Thymus (tissue), 14 donors: ENCODE measurements at places on chromosomes 7 and 10.

- H3K4me3 ChIP-seq, result no peak overlapping the region
- H3K36me3 ChIP-seq, result no peaks in the 10 kb centered on the region
Measured at GRCh38 chr10:13414855-13415254, 66.8 kb upstream of the SEPHS1 start.

DNA sequence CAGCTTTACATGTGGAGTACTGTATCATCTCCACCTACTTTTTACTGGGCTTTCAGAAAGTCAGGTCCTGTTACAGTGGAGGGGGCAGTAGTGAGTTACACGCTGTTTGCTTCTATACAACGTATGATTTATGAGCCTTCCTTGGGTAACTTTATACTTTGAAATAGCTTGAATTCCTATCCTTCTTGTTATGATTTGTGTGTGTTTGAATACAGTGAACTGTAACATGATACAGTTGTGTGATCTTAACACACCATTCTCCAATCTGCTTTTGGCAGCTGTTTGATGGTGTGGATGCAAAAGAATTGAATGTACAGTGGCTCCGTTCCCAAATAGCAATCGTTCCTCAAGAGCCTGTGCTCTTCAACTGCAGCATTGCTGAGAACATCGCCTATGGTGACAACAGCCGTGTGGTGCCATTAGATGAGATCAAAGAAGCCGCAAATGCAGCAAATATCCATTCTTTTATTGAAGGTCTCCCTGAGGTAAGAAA, 41.7 kb downstream of the SP8 start:
- no peak for DNase-seq
- no peak overlapping the region for H3K4me3 ChIP-seq
- no peaks in the 10 kb centered on the region for H3K36me3 ChIP-seq
- H3K27me3 ChIP-seq, result no peaks in the 10 kb centered on the region
- no peak overlapping the region for H3K27ac ChIP-seq

GRCh38 chr10:67114945-67115344, 189.1 kb downstream of the LRRTM3 start:
- H3K27ac ChIP-seq, result no peak overlapping the region
- H3K27me3 ChIP-seq, result no peaks in the 10 kb centered on the region
- H3K36me3 ChIP-seq, result no peaks in the 10 kb centered on the region
- no peaks in the 10 kb centered on the region for H3K4me1 ChIP-seq

DNA sequence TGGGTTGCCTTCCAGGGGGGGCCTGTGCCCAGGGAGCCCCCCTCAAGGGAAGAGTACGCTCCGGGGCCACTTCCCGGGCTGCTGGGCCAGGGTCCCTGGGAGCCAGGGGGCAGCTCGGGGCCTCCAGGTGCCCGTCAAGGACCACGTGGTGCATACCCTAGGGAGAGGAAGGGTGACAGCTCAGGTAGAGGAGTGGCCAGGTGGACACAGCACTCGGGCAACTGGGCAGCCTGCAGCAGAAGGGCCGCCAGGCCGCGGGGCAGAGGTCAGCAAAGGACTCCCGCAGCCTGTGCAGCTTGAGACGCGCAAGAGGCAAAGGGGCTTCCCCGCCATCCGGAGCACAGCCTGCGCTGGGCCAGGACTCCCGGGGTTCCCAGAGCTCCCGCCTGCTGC, 26.4 kb downstream of the AP5Z1 start:
- H3K27ac ChIP-seq, result no peak overlapping the region
- H3K27me3 ChIP-seq, result peaks cover 16% of the 10 kb centered on the region
- no peak overlapping the region for H3K4me3 ChIP-seq

- no peaks in the 10 kb centered on the region for H3K36me3 ChIP-seq
- DNase-seq, result no peak
- H3K27ac ChIP-seq, result no peak overlapping the region
- no peaks in the 10 kb centered on the region for H3K27me3 ChIP-seq
- no peaks in the 10 kb centered on the region for H3K4me1 ChIP-seq
Measured at GRCh38 chr10:50229460-50229859, 21.9 kb downstream of the ASAH2 start.

GRCh38 chr7:94064541-94065191, 60.5 kb upstream of the BET1 start:
- H3K36me3 ChIP-seq, result no peaks in the 10 kb centered on the region
- no peak overlapping the region for H3K27ac ChIP-seq
- no peaks in the 10 kb centered on the region for H3K27me3 ChIP-seq
- DNase-seq, result no peak
- no peak overlapping the region for H3K4me3 ChIP-seq
- H3K4me1 ChIP-seq, result no peaks in the 10 kb centered on the region

DNA sequence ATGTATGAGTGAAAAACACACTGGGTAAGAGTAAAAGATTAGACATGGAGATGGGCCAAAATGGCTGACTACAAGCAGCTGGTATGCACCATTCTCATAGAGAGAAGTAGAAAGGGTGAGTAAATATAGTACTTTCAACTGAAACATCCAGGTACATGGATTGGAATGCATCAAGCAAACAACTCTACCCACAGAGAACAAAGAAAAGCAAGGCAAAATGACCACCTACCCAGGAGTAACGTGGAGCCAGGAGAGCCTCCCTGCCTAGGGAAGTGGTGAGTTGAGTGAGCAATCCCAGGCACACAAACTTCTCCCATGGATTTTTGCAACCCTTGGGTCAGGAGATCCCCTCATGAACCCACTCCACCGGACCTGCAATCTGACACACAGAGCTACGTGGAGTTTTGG, 212.8 kb downstream of the PTN start:
- no peaks in the 10 kb centered on the region for H3K4me1 ChIP-seq
- DNase-seq, result no peak
- H3K4me3 ChIP-seq, result no peak overlapping the region

GRCh38 chr10:97731346-97732051, 5.4 kb upstream of the ZFYVE27 start:
- H3K27ac ChIP-seq, result no peak overlapping the region
- no peak overlapping the region for H3K4me3 ChIP-seq
- no peak for DNase-seq
- H3K36me3 ChIP-seq, result no peaks in the 10 kb centered on the region

DNA sequence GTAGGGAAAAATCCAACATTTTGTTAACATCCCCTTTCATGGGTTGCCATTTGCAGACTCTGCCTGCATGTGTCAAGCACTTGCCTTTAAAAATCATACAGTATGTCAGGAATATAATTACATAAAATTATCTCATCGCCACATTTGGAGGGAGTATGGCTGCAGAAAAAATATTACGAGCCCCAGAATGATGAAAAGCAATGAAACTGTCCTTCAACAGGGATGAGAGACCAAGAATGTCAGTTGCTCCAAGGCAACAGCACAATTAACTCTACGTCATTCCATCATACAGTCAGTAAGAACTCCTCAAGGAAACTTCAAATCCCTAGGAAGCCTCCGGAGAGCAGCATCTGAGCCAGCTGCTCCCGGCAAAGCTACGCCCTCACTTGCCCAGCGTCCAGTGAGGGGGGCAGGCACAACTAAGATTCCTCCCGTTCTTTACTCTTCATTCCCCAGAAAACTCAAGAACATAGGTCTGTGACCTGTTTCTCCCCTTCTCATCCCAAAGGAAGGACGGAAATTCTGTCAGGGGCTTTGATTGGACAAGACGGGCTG, 132.9 kb downstream of the ANLN start:
- H3K4me1 ChIP-seq, result no peaks in the 10 kb centered on the region
- no peaks in the 10 kb centered on the region for H3K36me3 ChIP-seq
- no peak overlapping the region for H3K4me3 ChIP-seq
- no peak overlapping the region for H3K27ac ChIP-seq
- no peaks in the 10 kb centered on the region for H3K27me3 ChIP-seq

DNA sequence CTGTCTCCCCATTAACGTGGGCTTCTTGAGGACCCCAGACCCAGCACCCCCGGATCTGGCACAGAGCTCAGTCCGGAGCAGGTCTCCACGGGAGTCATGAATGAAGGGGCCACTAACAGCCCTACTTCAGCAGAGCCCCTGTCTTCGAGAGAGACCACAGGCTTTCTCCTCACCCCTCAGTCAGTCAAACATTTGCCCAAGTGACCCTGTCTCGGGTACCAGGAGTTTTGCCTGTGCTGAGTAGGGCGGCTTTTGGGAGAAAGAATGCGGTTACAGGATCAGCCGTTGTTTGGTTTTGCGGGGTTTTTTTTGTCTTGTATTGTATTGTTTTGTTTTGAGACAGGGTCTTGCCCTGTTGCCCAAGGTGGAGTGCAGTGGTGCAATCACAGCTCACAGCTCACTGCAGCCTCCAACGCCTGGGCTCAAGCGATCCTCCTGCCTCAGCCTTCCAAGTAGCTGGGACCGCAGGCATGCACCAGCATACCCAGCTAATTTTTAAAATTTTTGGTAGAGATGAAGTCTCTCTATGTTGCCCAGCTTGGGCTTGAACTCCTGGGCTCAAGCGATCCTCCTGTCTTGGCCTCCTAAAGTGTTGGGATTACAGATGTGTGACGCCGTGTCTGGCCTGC, 16.5 kb downstream of the ADAP1 start:
- DNase-seq, result no peak
- H3K27me3 ChIP-seq, result no peaks in the 10 kb centered on the region
- no peak overlapping the region for H3K27ac ChIP-seq
- H3K4me3 ChIP-seq, result no peak overlapping the region
- H3K4me1 ChIP-seq, result no peaks in the 10 kb centered on the region

- H3K27ac ChIP-seq, result no peak overlapping the region
- no peaks in the 10 kb centered on the region for H3K27me3 ChIP-seq
- no peaks in the 10 kb centered on the region for H3K36me3 ChIP-seq
- DNase-seq, result no peak
Measured at GRCh38 chr7:30329716-30330115, 45.3 kb downstream of the ZNRF2 start.

DNA sequence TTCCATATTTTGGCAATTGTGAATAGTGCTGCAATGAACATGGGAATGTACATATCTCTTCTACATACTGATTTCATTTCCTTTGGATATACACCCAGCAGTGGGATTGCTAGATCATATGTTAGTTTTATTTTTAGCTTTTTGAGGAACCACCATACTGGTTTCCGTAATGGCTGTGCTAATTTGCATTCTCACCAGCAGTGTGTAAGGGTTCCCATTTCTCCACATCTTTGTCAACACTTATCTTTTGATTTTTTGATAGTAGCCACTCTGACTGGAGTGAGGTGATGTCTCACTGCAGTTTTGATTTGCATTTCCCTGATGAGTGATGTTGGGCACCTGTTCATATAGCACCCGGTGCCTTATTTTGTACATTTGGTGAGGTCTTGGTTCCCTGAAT, 519.6 kb downstream of the REEP3 start:
- no peaks in the 10 kb centered on the region for H3K4me1 ChIP-seq
- no peak overlapping the region for H3K4me3 ChIP-seq
- H3K27ac ChIP-seq, result no peak overlapping the region
- H3K27me3 ChIP-seq, result no peaks in the 10 kb centered on the region

- no peaks in the 10 kb centered on the region for H3K4me1 ChIP-seq
- DNase-seq, result no peak
- H3K27me3 ChIP-seq, result peaks cover 38% of the 10 kb centered on the region
- no peak overlapping the region for H3K27ac ChIP-seq
- H3K4me3 ChIP-seq, result no peak overlapping the region
Measured at GRCh38 chr7:64882341-64883112, 20.5 kb upstream of the ZNF273 start.

DNA sequence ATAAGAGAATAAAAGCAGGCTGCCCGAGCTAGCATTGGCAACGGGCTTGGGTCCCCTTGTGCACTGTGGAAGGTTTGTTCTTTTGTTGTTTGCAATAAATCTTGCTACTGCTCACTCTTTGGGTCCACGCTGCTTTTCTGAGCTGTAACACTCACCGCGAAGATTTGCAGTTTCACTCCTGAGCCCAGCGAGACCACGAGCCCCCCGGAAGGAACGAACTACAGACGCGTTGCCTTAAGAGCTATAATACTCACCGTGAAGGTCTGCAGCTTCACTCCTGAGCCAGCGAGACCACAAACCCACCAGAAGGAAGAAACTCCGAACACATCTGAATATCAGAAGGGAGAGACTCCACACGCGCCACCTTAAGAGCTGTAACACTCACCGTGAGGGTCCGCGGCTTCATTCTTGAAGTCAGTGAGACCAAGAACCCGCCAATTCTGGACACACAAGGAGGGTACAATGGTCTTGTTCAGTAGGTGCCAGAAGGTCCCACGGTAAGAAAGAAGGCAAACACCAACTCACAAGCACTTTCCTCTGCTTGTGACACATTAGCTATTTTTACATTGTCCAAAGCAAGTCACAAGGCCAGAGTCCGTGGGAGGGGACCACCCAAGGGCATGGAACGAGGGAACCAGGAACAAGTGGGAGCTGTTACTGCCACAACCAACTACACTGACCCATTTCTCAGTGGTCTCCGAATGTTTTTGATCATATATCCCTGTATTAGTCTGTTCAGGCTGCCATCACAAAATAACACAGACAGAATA, 29.2 kb upstream of the CACUL1 start:
- DNase-seq, result no peak
- H3K27ac ChIP-seq, result no peak overlapping the region
- H3K4me3 ChIP-seq, result no peak overlapping the region
- no peaks in the 10 kb centered on the region for H3K27me3 ChIP-seq
- no peaks in the 10 kb centered on the region for H3K36me3 ChIP-seq

GRCh38 chr7:47480576-47481538, 101.1 kb downstream of the TNS3 start:
- DNase-seq, result no peak
- no peaks in the 10 kb centered on the region for H3K36me3 ChIP-seq
- peaks cover 40% of the 10 kb centered on the region for H3K4me1 ChIP-seq
- H3K27ac ChIP-seq, result peak overlapping the region; percentile 20
- H3K27me3 ChIP-seq, result no peaks in the 10 kb centered on the region
- no peak overlapping the region for H3K4me3 ChIP-seq

DNA sequence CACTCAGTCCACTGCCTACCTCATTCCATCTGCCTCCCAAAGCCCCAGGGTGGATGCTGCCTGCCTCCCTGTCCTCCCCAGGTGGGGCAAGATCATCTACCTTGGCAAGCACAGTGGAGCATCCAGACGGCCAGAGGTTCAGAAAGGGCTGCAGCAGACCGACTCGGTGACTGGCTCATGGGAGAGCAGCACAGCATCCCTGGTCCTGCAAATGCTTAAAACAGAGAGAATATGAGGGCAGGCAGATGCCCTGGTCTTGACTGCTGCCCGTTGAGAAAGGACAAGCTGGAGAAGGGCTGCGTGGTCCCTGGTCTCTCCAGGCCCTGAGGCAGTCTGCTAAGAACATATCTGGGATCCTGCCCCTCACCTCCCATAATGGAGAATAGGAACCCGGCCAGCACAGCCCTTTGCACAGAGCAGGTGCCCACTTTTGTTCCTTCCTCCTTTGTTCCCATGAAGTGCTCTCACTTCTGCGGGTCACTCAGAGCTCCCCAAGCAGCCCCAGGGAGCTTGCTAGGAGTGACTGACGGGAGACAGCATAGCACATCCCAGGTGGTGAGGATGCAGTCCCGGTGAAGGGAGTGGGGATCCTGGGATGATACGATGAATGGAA, 1.4 kb downstream of the HPS1 start:
- H3K4me3 ChIP-seq, result no peak overlapping the region
- no peak for DNase-seq
- no peaks in the 10 kb centered on the region for H3K27me3 ChIP-seq
- H3K36me3 ChIP-seq, result peaks cover 25% of the 10 kb centered on the region
- peaks cover 4% of the 10 kb centered on the region for H3K4me1 ChIP-seq
- H3K27ac ChIP-seq, result no peak overlapping the region

- no peak overlapping the region for H3K4me3 ChIP-seq
- DNase-seq, result no peak
- no peaks in the 10 kb centered on the region for H3K27me3 ChIP-seq
- H3K27ac ChIP-seq, result no peak overlapping the region
Measured at GRCh38 chr10:117725993-117726392, 183.4 kb downstream of the EMX2 start.

- H3K4me3 ChIP-seq, result no peak overlapping the region
- peaks cover 37% of the 10 kb centered on the region for H3K4me1 ChIP-seq
- H3K36me3 ChIP-seq, result no peaks in the 10 kb centered on the region
- H3K27me3 ChIP-seq, result no peaks in the 10 kb centered on the region
- no peak for DNase-seq
Measured at GRCh38 chr10:119415536-119416503, 126.7 kb downstream of the RGS10 start.
